ENCODE measurements at places on chromosomes 2 and 18. TPM values are rescaled to one million over a fixed set of nuclear protein-coding genes. Genes with fewer than 3 reads are reported as not detected.

OTX1 gene
- 2.3 TPM for total RNA-seq

CLEC4F gene
- not detected for total RNA-seq

EMILIN2 gene
- total RNA-seq = 17.1 TPM

CELF4 gene
- not detected for total RNA-seq

REG1B gene
- not detected for total RNA-seq

RBKS gene
- total RNA-seq = 1.8 TPM

RAB17 gene
- 52.2 TPM for total RNA-seq

TRIM43 gene
- total RNA-seq = not detected

POTEE gene
- not detected for total RNA-seq

SH3RF3 gene
- total RNA-seq = 11.7 TPM

ASB18 gene
- total RNA-seq = 0.15 TPM

EVA1A gene
- total RNA-seq = 70.8 TPM

IL37 gene
- total RNA-seq = 2.6 TPM

FAM237A gene
- not detected for total RNA-seq

PPM1G gene
- 122 TPM for total RNA-seq

KLHL29 gene
- total RNA-seq = 3.1 TPM

GAD1 gene
- total RNA-seq = 10.6 TPM

NTSR2 gene
- not detected for total RNA-seq

KCNJ13 gene
- total RNA-seq = not detected

CHRND gene
- not detected for total RNA-seq

ANKAR gene
- 6.6 TPM for total RNA-seq

CYS1 gene
- 0.15 TPM for total RNA-seq

KLHL14 gene
- total RNA-seq = not detected

C2orf69 gene
- total RNA-seq = 15.0 TPM

GPR45 gene
- total RNA-seq = not detected

PRKAG3 gene
- total RNA-seq = not detected

UBXN4 gene
- 42.0 TPM for total RNA-seq

SERPINB10 gene
- not detected for total RNA-seq

CRYGD gene
- not detected for total RNA-seq

PROC gene
- 0.58 TPM for total RNA-seq

RUFY4 gene
- total RNA-seq = not detected

RGPD3 gene
- 0.04 TPM for total RNA-seq

DYNAP gene
- not detected for total RNA-seq

DUSP19 gene
- 0.58 TPM for total RNA-seq

MPP4 gene
- 0.52 TPM for total RNA-seq

WNT10A gene
- total RNA-seq = 0.40 TPM

DSG2 gene
- total RNA-seq = 21.1 TPM

ERFE gene
- 7.4 TPM for total RNA-seq

RNF181 gene
- 170 TPM for total RNA-seq

IL1RL1 gene
- total RNA-seq = 4.9 TPM

ARMC9 gene
- 23.4 TPM for total RNA-seq

RTTN gene
- 24.7 TPM for total RNA-seq

SLC9A4 gene
- total RNA-seq = 0.04 TPM
